ENCODE measurements at places on chromosomes 6 and 20. TPM values are rescaled to one million over a fixed set of nuclear protein-coding genes. Genes with fewer than 3 reads are reported as not detected.

- DNase-seq = no peak
Observed at GRCh38 chr6:44221961-44222335, 1.4 kb upstream of the SLC29A1 start.

DNA sequence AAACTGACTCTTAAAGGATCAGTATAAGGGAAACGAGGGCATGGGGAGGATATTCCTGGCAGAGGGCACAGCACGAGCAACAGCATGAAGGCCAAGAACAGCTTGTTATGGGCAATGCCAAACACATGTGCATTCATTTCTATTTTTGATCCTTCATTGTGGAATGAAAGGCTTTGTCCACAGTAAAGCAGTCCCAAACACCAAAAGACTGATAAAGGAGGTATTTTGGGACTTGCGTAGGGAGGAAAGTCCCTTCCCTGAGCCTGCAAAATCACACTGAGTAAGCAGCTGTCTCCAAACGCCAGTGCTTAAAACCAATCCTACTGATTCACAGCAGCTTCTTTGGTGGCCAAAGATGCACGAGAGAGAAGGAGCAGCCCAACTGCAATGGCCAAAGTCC lies 138.2 kb downstream of the UNC5CL start:
- no peak for DNase-seq

GRCh38 chr20:6673071-6673470 lies 94.4 kb upstream of the BMP2 start:
- DNase-seq = no peak

DNA sequence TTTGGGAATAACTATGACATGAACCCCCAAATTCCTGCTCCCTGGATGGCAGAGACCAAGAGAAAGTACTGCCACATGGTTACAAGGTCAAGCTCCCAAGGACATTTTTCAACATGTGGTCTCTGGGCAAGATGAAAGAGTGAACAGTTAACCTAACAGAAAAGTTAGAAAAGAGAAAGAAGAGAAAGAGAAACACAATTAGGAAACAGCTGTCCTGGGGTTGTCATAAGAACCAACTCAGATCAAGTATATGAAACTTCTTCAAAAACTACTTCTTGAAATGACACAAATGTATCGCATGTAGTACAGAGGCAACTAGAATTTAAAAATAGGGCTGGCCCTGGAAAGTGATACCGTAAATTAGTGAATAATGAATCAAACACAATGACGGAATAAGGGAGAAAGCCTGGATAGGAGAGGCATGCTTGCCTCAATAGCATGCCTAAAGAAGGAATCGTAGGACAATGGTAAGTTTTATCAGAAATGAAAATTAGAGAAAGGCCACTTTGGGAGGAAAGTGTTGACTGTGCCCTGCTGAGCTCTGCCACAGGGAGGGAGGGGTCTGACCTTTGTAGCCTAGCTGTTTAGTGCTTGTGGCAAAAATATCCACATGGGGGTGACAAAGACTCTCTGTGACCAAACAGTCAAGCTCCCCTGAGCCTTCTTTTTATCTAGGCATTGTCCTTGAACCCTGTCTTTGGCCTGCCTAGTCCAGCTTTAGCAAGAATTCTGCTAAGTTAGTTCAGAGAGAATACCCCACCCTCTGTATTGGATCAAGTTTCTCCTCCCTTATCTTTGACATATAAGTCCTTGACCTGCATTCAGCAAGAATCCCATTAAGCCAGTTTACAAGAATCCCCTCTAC lies 4.3 kb upstream of the DCBLD1 start:
- no peak for DNase-seq

GRCh38 chr6:153104220-153104619 lies 26.9 kb downstream of the RGS17 start:
- DNase-seq = no peak

DNA sequence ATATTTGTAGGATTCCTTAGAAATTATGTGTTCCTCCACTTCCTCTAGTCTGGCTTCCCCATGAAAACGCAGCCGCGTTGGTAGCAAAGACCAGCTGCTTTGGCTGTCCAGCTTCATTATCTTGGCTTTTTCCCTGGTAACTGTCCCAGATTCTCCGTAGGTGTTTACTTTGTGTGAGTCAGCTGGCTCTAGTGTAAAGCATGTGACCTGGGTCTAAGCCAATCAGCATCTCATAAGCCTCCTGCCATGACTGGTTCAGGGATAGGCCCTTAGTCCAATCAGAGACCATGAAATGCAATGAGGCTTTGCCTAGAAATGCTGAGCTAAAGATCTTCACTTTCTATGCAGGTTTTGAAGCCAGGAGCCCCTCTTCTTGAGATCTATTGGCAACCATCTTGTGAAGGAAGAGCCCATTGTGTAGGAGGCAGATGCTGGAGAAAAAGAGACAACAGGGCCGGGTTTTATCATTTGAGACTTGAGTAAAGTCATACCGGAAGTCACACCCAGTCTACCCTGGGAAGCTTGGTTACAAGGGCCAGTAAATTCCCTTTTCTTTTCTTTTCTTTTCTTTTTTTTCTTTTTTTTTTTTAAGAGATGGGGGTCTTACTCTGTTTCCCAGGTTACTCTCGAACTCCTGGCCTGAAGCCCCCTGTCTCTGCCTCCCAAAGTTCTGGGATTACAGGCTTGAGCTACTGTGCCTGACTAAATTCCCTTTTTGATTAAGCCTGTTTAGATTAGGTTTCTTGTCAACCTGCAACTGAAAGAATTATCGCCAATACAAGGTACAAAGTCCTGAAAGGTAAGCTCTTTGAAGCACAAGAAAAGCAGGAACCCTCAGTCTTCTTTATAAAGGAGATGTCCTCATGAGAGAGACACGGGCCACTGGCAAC lies 256.5 kb upstream of the RREB1 start:
- no peak for DNase-seq

DNA sequence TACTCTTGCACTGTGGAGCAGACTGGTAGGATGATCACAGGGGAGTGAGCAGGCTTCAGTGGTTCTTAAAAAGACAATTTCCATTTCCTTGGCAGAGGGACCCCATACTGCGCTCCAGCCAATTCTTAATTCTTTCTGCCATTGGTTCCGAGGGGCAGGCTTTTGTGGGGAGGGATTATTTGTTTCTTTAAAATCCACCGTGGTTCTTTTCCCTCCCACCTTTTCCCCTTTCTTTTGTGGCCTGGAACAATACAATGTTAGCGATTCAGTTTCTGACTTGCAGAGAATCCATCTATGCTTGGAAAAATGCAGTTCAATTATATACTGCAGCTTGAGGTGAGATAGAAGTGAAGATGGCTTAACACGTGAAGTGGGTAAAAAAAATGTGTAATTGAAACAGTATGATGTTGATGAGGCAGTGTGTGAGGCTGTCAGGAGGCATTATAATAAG lies 379.0 kb upstream of the FLRT3 start:
- no peak for DNase-seq

FUT9 gene
- not detected for total RNA-seq
